ENCODE measurements at places on chromosomes 7 and 10.

DNA sequence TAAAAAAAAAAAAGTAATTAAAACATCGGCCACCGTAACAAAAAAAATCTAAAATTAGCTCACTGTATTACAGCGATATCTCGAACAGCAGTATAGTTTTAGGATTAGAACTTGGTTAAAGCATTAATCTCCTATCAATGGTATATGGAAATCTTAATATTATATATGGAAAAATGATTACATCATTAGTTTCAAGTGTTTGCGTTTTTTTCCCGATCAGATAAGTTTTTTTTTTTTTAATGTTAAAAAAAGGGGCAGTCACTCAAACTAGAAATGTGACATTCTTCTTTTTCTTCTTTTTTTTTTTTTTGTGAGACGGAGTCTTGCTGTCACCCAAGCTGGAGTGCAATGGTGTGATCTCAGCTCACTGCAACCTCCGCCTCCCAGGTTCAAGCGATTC is 7.4 kb downstream of the IDI1 start:
- DNase-seq = no peak

DNA sequence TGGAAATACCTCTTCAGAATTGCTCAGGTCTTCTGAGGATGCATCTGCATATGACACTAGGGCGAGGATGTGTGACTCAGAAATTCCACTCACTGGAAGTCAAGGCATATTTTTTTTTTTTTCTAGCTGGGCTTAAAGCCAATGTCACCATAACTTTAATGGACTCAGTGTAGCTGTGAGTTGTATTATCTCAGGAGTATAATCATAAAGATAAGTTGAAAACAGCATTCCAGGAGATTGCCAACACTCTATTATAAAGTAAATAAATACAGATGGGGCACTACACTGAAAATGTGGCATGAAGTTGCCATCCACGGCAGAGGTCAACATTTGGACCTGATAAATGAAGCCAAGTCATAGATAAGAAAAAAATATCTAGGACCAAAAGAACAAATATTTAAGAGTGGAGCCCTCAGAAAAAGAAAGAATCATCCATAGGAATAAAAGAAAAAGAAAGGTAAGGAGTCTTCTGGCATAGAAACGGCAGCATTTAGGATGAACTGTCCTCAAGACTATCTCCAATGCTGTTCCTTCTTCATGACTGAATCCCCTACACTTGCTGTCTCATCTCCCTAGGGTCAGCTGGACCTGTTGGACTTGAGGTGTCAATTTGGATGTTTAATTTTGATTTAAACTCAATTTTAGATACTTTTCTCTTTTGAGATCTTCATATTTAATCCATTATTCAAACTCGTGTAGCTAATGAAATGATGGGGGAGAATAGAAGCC is 72.9 kb upstream of the CAV2 start:
- no peak for DNase-seq

DNA sequence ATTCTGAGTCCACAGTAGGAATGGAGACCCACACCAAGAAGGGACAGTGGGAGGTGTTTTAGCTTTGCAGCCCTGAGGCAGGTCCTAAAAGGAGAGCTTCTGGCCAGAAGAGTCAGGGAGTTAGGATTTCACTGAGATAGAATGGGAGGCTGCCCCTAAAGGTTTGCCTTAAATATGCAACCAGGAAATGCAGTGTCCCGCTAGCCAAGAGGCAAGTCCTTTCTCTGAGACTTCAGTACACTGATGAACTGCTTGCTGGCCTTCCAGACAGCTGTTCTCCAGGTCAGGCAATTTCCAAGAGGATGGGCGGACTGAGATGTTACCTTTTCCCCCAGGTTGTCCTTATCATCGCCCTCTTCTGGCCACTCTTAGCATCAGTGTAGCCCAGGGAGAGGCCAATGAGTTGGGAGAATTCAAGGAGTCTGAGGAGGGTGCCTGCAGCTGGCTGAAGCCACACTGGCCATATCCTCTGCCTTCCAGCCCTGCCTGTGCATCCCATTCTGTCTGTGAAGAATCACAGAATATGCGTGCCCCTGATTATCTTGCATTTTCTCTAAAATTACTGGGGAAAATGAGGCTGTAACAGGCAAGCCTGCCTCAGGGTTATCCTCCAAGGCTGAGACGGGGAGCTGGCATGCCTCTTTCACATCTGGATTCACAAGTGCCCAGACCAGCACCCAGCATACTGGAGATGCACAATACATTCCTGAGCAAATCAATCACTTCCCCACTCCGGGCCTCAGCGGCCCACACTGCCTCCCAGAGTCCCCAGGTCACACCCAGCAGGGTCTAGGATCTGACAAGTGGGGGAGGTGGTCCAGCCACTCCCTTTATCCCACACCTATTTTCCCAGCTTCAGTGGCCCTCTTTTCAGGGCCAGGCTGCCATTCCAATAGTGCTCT is 2.4 kb downstream of the TLL2 start:
- peak; percentile 30 for DNase-seq

- no peak for DNase-seq
Observed at GRCh38 chr7:157520249-157520648, 183.4 kb downstream of the DNAJB6 start.

GRCh38 chr10:44326474-44327030 is 58.3 kb downstream of the CXCL12 start:
- DNase-seq = no peak

GRCh38 chr10:8319704-8320103 is 265.2 kb downstream of the GATA3 start:
- no peak for DNase-seq

GRCh38 chr7:43135129-43135528 is 22.7 kb downstream of the HECW1 start:
- DNase-seq = no peak

DNA sequence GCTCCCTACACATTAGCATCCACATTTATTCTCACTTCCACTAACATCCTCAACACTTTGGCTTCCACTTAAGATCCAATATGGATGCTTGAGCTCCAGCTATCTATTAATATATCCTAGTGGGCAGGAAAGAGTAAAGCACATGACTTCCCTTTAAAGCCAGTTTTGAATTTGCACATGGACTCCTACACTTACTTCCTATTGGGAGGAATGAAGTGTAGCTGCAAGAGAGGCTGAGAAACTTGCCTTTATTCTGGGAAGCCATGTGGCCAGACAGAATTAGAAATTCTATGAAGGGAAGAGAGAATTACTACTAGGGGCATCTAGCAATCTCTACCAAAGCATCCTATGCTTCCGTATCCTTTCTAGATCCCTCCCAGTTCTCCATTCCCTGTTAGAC is 3.0 kb upstream of the TSPAN14 start:
- DNase-seq = no peak
